ENCODE measurements at places on chromosomes 2 and 18.

DNA sequence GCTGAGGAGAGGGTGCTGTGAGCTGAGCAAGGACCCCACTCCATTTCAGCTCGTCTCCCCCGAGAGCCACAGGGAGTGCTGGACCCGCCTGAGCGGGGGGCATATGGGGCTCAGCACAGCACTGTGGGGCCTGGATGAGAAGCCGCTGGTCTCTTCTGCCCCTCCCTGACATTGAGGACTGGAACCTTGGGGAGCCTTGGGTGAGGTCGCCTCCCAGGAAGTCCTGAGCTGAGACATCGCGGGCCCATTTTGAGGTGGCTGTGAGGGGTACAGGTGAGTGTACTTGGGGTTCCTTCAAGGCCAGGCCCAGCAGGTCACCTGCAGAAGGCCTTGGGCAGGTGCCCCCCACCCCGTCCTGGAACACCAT is 3.1 kb upstream of the AQP12A start:
- DNase-seq: no peak

DNA sequence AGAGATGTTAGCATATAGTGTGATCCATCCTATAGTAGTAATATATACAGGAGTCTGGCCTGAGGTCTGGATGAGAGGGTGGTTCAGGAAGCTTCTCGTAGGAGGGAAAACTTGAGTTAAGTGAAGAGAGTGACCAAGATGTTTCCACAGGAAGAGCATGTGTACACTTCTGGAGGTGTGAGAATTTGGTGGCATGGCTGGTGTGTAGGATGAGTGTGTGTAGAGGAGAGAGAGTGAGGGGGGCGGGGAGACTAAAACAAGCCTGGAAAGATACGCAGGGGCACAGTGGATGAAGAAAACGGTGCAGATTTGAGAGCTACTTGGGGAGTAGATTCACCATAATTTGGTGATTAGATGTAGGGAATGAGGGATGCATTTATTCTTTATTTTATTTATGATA is 43.5 kb upstream of the CTLA4 start:
- DNase-seq: no peak

DNA sequence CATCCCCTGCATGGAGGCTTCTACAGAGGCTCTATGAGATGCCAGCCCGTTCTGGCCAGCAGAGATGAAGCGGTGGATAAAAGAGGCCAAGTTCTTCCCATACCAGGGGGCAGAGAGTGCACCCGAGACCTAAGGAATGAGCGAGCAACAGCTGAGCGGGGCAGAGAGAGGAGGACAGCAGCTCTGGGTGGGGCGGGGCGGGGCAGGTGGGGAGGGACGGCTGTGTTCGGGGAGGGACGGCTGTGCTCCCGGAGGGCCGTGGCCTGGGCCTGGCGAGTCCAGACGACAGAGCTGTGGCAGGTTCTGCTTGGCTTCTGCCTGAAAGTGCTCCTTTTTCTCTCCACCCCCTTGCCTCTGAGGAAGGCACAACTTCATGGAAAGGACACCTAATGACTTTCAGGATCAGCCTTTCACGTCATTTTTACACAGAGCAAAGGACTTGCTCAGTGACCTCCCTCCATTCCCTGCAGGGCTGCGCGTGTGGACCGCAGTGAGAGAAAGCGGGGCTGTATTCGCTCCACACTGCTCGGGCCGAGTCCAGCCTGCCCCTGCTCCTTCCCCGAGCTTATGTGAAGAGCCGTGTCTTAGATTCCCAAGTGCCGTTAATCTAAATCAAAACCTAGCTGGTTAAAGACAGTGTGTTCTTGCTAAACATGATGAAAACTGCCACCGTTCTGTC is 232.9 kb downstream of the HDAC4 start:
- no peak for DNase-seq

- DNase-seq: no peak
Observed at GRCh38 chr2:30628341-30628740, 178.9 kb downstream of the CAPN13 start.

GRCh38 chr2:172888714-172889669 is 153.3 kb downstream of the RAPGEF4 start:
- no peak for DNase-seq

- no peak for DNase-seq
Observed at GRCh38 chr18:78937166-78937565, 42.5 kb upstream of the SALL3 start.

DNA sequence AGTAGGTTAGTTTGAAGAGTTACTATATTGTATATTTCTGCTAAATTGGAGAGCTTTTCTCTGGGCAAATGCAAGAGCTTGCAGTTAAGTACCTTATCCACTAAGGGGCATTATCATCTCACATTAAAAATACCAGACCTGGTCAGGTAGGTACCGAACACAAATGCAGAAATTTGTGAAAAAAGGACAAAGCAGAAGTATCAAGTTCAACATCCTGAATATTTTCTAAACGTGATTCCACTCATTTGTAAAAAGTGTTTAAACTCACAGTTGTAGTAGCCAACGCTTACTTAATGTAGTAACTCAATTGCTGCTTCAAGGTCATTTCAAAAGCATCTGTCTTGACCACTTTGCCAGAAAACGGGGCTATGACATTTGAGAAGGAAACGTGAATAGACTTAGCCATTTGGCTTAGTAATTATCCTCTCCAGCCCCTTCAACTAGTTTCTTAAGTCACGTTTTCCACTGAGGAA is 52.1 kb downstream of the CYRIA start:
- no peak for DNase-seq

Measured in stimulated activated CD8-positive, alpha-beta memory T cell treated with anti-CD3 and anti-CD28 coated beads, Interleukin-2, amount 100 ng/mL, for 48 hours (primary cell).